M059J (cell line): ENCODE measurements at places on chromosomes 1 and 21. TPM values are rescaled to one million over a fixed set of nuclear protein-coding genes. Genes with fewer than 3 reads are reported as not detected.

NEXN gene
- total RNA-seq, result 6.0 and 10.4 TPM in 2 replicates

PLA2G2F gene
- total RNA-seq, result not detected in 2 replicates

CFHR3 gene
- total RNA-seq, result not detected in 2 replicates

SLC1A7 gene
- 0.25 TPM in 1 of 2 replicates, not detected in the other for total RNA-seq

CENPF gene
- 45.5 and 83.9 TPM in 2 replicates for total RNA-seq

RIIAD1 gene
- total RNA-seq, result not detected in 2 replicates

RNU1-1 gene
- not detected in 2 replicates for total RNA-seq

KRTAP13-2 gene
- not detected in 2 replicates for total RNA-seq
